RPMI7951 (cell line): ENCODE measurements at places on chromosomes 1 and 21. TPM values are rescaled to one million over a fixed set of nuclear protein-coding genes. Genes with fewer than 3 reads are reported as not detected.
A peak's percentile ranks its signal among the peaks of the same experiment; 100 is the strongest.

GRCh38 chr1:3632298-3632697, 7.5 kb downstream of the TPRG1L start:
- DNase-seq, result no peak

- no peak for DNase-seq
Measured at GRCh38 chr1:33021567-33022431, 14.9 kb downstream of the AK2 start.

GRCh38 chr1:230174471-230175162, 107.6 kb downstream of the GALNT2 start:
- DNase-seq, result no peak

DNA sequence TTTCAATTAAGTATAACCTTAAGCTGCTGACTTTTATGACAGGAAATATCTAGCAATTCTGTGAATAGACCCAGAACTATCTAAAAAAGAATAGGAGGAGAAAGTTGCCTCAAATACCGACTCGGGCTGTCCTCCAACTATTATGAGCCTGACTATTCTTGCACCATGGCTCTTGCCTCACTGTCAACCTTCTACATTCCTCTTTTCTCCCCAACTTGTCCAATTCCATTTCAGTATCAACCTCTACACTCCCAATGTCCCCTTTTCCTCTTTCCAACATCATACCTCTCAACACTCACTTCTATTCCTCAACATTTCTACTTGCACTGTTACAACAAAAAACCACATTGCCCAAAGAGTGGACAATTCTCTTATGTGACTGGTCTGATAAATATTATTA, 2.3 kb downstream of the ZZZ3 start:
- no peak for DNase-seq

DNA sequence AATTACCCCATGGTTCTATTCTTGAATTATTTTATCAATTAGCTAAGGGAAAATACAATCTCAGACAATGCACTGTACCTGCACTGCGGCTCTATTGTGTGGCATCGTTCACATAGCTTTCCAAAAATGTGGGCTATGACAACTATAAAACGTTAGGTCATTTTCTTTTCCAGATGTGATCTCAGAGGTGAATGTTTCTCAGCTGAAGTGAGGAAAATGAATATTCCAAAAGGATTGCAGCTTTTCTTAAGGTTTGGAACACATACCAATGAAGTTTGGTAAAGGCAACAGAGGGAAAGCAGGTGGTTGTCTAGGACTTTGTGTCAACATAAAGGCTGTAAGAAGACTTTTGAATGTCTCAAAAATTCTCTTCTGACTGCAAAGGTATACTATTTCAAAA, 105.5 kb downstream of the NRIP1 start:
- DNase-seq, result no peak

- DNase-seq, result no peak
Measured at GRCh38 chr1:85326336-85326735, 49.9 kb upstream of the BCL10 start.

DNA sequence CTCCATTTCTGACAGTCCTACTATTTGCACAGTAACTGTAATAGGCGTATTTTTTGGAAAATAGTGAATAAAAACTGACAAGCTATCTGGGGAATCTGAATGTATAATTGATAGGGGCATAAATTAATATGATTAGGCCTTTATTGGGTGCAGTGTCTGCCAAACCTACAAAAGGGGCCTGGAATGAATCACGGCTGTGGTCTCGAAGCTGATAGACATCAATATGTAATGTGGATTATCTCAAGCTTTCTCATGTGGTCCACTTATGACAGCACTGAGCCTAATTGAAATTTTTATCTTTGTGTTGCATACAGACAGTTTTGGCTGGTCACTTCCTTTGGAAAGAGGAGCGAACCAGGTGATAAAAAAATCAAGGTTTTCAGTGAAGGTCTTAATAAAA, 450.4 kb downstream of the GPATCH2 start:
- DNase-seq, result no peak

DNA sequence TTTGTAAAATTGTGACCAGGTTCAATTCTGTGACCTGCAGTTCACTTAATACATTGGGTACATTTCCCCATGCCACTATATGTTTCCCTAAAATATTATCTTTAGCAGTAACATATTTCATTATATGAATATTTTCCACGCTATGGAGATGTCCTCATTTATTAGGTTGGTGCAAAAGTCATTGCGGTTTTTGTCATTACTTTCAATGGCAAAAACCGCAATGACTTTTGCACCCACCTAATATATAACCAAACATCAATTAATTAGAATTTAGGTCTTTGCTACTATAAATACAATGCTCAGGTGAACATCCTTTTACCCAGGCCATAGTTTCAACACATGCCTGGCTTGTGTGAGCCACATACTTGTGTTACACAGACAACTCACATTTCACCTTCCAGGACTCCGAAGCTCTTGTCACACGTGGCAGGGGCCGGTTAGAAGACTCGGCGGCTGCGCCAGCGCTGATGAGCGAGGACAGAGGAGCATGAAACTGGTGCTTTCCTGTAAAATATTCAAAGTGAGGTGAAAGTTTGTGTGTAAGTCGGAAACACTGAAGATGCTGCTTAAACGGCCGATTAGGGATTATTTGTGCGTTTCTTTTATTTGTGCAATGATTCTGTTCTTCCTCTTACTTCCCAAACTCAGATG, 215.5 kb downstream of the KIF26B start:
- no peak for DNase-seq

DNA sequence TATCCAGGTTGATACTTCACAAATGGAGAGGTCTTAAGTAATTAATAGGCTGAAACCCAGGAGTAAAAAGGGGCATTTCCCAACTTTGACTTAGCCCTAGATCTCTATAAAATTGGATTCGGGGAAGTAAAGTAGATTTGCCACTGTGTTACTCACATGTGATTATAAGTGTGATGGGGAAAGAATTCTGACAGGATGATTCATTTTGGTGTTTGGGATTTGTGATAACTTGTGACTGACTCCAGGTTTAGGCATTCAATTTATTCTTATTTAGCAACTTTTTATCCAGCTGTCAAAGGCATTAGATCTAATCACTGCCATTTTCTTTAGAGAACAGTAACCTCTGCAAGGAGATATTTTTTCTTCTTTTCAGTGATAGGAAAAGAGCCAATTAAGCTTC, 175.5 kb downstream of the ASTN1 start:
- DNase-seq, result no peak

- no peak for DNase-seq
Measured at GRCh38 chr1:244207935-244208244, 156.8 kb downstream of the ZBTB18 start.

DNA sequence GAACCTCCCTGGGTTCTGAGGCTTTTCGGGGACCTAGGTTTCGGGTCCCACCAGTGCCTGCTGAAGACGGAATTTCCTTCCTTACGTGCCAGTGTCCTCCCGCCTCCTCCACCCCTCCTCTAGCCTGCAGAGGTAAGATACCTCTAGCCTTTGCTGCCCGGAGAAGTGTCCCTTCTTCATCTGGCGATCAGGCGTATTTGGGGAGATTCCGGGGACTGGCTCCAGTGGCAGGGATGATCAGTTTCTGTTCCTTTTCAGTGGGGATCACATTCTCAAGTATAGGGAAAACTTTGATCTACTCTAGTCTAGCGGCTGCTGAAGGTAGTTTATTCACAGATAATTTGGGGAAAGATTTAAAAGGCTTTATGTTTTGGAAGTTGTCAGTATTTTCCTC, 674 bp downstream of the CEP350 start:
- peak; percentile 28 for DNase-seq

DNA sequence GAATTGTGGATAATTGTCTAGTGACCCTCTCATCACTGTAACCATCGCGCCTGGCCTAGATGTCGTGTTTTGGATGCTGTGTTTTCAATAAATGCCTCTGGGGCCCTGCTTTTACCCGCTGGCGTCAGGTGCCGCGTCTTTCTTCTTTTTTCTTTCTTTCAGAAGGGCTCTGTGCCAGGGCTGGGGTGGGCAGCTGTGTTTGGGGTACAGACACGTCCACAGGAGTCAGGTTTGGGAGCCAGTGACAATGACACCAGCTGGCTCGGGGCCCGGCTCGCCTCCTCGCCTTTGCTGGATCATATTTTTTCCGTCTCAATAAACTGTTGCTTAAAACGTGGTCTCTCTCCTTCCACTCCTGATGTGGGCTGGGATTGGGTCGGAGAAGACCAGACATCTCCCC, 16.1 kb downstream of the TMEM201 start:
- no peak for DNase-seq

GRCh38 chr1:87830432-87830978, 501.8 kb downstream of the LMO4 start:
- DNase-seq, result no peak

DNA sequence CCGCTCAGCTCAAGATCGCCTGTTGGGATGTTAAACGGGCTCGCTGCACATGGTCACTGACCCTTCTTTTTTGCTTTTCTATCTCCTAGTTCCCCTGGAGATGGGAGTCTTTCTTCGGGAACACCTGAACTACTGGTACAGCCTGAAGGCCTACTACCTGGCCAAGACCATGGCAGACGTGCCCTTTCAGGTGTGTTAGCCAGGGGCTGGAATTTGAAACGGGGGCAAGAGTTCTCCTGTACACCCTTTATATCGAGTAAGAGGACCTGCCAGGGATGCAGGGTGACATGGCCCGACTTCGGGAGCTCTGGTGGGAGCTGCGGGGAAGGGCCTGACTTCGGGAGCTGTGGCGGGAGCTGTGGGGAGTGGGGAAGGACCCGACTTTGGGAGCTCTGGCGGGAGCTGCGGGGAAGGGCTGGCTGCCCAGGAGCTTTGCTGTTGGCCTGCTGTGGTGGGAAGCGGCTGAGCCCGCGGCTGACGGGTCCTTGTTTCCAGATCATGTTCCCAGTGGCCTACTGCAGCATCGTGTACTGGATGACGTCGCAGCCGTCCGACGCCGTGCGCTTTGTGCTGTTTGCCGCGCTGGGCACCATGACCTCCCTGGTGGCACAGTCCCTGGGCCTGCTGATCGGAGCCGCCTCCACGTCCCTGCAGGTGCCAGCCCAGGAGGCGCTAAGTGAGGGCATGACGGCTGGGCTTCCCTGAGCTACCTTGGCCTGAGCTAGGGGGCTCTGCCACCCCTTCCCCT, 24.0 kb downstream of the TFF3 start:
- DNase-seq, result no peak

GRCh38 chr1:100076744-100077143, 56.0 kb downstream of the SASS6 start:
- no peak for DNase-seq

DNA sequence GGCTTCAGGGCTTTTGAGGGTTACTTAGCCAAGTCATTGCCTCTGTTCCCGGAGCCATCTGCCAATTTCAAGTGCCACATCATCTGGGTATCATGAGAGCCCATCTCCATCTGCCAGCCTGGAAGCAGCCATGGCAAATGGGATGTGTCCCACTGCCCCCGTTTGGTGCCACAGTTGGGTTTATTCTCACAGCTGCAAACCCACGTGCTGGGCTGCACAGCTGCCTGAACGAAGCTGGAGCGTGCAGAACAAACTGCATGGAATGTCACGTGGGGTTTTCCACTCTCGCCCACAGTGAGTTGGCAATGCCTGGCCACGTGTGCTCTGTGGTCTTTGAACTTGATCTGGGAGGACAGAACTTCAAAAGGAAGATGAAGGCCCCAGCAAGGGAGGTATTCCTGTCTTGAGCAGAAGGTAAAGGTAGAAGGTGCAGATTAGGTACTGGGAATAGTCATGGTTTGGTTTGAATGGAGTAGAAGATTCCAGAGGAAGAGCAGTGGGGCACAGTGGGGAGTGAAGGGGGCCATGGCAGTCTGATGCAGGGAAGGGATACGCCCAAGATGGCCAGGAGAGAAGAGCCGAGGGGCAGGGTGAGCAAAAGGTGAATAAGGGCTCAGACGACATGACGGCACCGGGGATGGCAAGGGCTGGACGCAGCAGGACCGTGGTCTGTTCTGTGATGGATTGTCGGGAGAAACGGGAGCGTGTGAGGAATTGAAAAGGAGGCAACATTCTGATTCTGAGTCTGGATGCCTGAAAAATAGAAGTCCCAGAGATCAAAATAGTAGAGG, 222.0 kb downstream of the KAZN start:
- no peak for DNase-seq

GRCh38 chr1:234702342-234703000, 92.5 kb upstream of the IRF2BP2 start:
- no peak for DNase-seq

DNA sequence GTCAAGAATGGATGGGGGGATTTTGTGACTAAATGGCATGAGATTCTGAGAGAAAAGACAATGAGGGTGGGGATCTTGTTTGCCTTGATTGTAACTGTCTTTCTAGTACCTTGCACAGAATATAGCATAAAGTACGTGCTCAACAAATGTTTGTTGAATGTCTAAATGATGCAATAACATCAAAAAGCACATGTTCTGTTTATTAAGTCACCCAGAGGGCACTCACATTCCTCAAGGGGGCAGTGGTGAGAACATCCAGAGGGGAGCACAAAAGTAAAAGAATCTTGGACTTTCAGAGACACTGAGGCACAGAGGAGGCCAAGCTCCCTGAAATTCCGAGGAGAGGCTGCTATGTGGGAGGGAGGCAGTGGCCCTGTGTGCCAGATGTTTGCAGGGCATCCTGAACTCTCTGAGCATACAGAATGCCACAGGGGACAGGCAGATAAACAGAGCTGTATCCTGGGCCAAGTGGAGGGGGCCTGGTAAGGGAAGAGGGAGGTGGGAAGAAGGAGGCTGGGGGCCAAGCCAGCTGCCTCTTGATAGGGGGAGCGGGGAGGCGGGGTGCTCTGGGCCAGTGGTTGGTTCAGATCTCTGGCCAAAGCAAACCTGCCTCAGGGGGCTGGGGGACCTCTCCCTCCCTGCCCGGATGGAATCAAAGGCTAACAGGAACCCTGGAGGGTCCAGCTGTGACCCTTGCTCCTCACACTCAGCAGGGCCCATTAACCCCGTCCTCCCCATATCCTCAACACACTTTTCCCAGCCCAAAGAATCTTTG, 6.5 kb upstream of the ATP1A2 start:
- peak; percentile 42 for DNase-seq

Gene KRTAP13-4
- not detected in 2 replicates for total RNA-seq

Gene KCNE1
- total RNA-seq, result not detected in 2 replicates

Gene LEFTY1
- total RNA-seq, result not detected in 2 replicates

Gene SPATA6
- total RNA-seq, result 6.8 and 7.9 TPM in 2 replicates

Gene TNFRSF9
- 4.1 and 4.2 TPM in 2 replicates for total RNA-seq

Gene KRTAP21-2
- not detected in 2 replicates for total RNA-seq

Gene SRSF11
- total RNA-seq, result 81.1 and 103 TPM in 2 replicates

Gene SAMD11
- total RNA-seq, result 0.20 and 0.48 TPM in 2 replicates

Gene CREG1
- 56.9 and 63.8 TPM in 2 replicates for total RNA-seq

Gene HTR1D
- 0.12 TPM in 1 of 2 replicates, not detected in the other for total RNA-seq

Gene PDZK1
- total RNA-seq, result 5.3 and 6.1 TPM in 2 replicates

Gene DSCAM
- 0.10 TPM in 1 of 2 replicates, not detected in the other for total RNA-seq

Gene HCRTR1
- total RNA-seq, result not detected in 2 replicates
